ENCODE measurements at places on chromosomes 11 and 22. TPM values are rescaled to one million over a fixed set of nuclear protein-coding genes. Genes with fewer than 3 reads are reported as not detected.

The KDM4E gene
- not detected for total RNA-seq

The LDHAL6A gene
- total RNA-seq, result not detected

The MED17 gene
- total RNA-seq, result 20.0 TPM

GRCh38 chr11:90704510-90704909 lies 481.7 kb upstream of the CHORDC1 start:
- DNase-seq, result no peak
